ENCODE measurements at places on chromosomes 1 and 21.

DNA sequence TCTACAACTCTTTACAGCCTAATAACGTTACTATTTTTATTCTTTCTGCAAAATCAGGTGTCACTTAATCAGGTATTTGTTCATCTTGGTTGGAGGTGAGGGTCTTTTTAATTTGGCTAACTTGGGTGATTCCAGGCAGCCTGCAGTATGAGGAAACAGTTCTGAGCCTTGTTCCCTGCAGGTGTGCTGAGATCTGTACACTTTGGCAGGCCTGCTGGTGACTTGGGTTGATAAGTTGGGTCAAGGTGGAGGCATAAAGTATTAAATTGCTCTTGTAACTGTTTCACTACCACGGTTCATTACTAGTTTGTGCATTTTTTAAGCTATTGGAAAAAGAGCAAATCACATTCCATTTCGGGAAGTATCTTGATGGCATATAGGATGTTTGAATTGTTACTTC lies 10.0 kb downstream of the MAP3K21 start:
- no peak for DNase-seq

DNA sequence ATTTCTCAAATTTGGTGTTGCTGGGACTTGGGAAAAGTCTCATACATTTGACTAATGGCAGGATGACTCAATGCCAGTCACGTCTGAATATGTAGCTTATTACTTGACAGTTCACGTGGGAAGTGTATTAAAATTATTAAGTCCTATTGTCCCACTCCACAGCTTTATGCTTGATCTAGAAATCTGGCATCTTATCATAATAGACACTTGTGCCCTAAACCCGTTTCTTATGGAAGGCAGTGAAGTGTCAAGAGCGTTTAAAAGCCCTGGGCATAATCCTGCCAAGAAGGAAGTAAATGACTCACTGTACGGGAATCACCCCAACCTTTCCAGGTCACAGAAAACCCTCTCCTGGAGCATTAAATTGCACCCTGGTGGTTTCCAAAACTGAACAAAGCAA lies 207.4 kb downstream of the APP start:
- DNase-seq, result no peak

DNA sequence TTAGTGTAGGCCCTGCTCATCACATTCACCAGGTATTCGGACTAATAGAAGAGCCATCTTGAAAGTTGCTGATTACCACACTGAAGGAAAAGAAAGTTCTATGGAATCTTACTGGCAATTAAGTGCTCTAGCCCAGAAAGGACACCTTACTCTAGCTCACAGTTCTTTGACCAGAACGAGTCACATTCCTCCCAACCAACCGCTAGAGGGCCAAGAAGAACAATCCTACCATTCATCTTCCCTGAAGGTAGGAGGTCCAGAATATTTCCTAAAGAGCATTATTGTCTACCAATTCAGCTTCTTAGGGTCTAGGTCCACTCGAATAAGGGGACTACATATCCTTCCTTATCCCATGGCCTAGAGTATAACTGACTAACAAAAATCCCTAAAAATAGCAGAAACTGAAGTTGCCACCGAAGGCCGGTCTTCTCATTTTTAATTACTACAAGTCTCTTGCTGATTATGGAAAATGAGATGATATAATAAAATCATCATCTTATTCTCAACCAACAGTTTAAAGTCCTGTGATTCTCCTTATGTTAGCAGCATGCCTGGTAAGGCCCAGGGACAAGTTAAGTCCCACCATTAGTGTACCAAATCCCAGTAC lies 2.7 kb upstream of the FMO1 start:
- peak; percentile 15 for DNase-seq

GRCh38 chr1:11594222-11594621 lies 60.0 kb downstream of the FBXO2 start:
- no peak for DNase-seq

DNA sequence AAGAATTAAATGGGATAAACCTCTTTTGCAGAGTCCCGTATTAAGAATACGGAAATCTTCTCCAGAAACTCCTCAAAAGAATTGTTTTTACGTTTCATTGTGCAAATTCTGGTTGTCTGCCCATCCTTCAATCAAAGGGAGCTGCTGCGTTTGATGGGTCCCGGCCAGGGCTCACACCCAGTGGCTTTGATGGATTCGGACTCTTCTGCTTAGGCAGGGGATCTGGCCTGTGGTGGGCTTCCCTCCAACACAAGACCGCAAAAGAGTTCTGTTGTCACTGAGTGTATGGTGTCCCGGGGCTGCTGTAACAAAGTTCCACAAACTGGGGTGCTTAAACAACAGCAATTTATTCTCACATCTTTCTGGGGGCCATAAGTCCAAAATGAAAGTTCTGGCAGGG lies 402.0 kb downstream of the PCP4 start:
- no peak for DNase-seq

GRCh38 chr1:83632906-83633305 lies 366.0 kb downstream of the TTLL7 start:
- DNase-seq, result peak; percentile 32

GRCh38 chr1:161122967-161123366 lies 5.1 kb downstream of the NIT1 start:
- DNase-seq, result no peak

Measured in stimulated activated CD4-positive, alpha-beta T cell treated with anti-CD3 and anti-CD28 coated beads, Interleukin-4, amount 100 ng/mL, for 24 hours (primary cell).